Urothelium cell line (cell line): ENCODE measurements at places on chromosomes 12 and 14.
A peak's percentile ranks its signal among the peaks of the same experiment; 100 is the strongest.

GRCh38 chr12:56900583-56900982 is 33.6 kb downstream of the SDR9C7 start:
- peak; percentile 87 for DNase-seq

DNA sequence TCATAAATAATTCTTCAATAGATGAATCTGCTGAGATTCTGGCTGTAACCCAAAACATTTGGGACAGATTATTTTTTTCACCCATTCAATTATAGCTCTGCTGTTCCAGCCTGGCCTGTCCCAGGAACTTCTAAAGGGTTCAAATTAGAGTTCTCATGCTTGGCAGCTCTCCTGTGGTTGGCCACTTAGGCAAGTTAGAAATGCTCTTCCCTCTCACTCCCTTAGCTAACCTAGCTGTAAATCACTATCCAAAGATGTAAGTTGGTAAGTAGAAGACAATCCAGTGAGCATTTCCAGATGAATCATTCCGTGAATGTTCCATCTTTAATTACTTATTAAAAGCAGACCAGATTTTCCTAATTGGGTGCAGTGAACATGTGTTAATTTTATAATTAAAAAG is 760.4 kb upstream of the TBX3 start:
- no peak for DNase-seq

DNA sequence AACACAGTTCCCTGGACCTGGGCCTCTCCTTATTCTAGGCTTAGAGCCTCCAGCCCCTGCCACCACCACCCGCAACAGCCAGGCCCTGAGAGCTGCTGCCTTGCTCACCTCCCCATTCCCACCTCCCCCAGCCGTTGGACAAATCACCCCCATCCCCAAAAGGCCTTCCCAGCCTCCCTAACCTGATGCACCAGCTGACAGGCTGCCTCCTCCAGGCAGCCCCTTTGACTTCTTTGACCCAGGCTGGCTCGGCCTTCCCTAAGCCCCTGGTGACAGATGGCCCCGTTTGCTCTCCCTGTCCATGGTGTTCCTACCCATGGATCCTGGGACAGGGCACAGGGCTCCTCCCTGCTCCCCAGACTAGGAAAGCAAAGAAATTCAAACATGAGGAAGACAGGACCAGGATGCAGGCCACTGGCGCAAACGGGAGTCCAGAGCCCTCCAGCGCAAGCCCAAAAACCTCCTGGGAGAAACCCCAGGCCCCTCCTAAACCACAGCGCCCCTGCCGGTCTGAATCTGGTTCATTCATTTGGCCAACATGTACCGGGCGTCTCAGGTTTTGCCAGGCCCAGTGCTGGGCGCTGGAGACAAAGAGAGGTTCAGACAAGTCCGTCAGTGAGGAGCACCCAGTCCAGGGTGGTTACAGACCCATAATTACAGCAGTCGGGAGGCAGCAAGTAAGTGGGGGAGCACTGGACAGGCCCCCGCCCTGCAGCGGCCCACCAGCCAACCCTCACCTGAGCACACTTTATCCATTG is 2.4 kb downstream of the AKT1 start:
- DNase-seq: no peak

DNA sequence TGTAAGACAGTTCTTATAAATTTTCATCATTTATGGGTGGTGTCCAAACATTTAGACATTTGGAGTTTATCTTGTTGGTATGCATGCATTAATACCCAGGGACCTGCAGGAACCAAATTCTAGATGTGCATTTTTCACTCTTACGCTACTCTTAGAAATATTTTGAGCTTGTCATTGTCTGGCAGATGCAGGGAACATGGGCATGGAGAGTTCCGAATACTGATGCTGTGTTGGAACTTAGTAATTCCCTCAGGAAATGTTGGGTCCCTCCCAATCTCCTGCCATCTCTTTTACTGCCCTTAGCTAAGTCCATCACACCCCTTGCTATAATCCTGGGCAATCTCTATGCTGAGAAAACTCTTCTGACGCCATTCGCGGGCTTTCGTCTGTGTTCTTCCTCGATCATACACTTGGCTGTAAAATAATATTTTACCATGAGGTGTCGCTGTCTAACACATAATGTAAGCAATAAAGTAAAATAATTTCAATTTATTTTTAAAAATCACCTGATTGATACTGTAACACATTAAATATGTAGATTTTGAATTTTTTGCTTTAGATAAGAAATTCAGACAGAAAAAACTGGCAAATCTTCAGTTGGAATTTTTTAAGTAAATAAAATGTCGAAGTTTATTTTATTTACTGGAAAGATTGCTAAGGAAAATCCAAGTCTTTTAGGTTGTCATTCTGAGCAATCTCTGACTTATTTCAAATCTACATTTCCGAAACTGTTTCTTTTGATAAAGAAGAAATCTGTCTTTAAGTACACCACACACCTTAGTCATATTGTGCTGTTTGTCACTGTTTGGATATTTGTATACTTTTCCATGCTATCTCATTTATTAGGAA is 304.1 kb upstream of the SSTR1 start:
- DNase-seq: peak; percentile 44

DNA sequence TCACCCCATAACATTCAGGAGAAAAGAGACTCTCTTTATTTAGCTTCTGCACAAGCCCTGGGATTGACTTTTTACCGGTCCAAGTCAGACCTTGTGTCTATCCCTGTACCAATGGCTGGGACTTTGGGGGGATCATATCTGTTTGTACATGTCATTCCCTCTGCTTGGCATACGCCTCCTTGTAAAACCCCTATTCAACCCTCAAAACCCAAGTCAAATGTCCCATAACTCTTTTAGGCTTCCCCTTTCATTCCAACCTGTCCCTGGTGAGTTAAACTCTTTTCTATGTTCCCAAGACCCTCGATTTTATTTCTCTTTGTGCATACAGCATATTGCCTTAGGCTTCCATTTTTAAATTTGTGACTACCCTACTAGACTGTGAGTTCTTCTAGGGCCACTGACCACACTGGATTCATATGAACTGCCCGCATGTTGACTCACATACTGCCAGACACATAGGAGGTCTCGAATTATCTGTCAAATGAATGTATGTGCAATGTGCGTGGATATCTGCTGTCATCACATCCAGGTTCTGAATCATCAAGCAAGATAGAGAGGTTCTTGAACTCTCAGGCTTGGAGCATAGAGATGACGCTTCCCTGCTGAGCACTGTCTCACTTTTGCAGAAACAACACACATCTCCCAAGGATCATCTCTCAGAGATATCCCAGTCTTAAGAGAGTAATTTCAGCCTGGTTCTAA is 548.6 kb upstream of the TBX3 start:
- DNase-seq: no peak

DNA sequence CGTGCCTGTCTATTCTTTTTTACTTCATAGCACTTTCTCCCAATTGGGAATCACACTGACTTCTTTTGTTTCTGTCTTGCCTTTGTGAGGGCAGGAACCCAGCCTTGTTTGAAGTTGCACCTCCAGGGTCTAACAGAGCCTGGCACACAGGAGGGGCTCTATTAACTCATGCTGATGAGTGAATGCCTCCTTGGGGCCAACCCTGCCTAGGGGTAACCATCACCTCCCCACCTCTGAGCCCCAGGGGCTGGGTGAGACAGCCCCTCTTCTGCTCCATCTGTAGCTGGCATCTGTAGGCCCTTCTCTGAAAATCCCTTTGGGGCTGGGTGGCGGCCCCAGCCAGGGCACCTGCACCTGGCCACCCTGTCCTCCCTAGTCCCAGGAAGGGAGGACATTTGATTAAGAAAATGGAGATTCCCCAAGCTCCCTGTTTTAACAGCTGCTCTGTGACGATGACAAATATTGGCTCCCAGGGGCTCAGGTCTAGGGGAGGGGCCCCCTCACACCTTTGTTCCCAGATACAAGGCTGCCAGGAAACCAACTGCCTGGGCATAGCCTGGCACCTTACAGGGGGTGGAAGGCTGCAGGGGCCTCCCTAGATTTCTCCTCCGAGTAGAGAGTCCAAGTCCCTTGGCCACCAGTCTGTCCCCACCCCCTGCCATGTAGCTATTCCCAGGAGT is 11.8 kb downstream of the TAMALIN start:
- DNase-seq: no peak

DNA sequence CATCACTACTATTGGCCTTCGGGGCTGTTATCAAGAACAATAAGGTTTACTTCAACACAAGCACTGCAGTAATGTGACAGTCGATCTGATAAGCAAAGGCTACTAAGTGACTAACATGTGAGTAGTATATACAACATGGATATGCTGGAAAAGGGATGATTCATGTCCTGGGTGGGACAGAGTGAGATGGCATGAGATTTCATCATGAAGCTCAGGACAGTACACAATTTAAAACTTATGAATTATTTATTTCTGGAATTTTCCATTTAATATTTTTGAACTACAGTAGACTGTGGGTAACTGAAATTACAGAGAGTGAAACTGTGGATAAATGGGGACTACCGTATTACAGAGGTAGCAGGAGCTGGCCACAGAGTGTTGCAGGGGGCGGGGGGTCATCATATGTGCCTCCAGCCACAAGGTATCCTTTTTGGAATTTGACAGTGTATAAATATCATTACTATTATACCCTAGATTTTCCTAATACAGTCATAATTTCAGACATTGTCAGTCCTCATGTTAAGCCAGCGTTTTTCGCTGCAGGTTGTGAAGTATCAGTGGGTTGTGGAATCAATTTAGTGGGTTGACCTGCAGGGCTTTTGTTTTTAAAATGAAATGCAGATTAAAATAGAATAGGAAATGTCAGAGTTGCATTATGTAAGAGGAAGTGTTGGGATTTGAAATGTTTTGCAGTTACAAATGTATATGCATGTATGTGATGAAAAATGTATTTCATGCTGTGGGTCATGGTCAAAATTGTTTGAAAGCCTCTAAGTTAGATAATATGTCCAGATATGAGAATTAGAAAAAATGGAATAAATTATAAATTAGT is 148.0 kb upstream of the NUDT4 start:
- no peak for DNase-seq

DNA sequence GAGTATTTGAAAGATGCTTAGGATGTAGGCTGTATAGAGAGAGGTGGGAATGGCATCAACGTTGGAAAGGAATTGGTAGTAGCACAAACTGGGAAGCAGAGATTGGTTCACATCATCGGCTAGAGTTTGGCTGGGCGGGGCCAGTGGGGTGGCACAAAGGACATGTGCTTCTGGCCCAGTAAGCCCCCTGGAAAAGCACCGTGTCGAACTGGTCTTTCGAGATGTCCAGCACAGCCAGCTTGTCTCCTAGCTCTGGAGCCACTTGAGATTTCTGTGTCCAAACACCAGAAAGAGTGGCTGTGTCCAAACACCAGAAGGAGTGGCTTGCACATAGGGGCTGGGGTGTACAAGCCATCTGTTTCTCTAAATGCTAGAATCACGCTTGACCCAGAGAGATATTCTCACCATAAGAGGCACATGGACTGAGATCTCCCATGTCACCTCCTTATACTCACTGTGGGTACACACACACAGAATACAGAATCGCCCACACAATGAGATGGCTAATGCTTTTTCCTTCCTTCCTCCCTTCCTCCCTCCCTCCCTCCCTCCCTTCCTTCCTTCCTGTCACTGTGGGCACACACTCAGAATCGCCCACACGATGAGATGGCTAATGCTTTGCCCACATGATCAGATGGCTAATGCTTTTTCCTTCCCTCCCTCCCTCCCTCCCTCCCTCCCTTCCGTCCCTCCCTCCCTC is 41.8 kb upstream of the KCNK13 start:
- DNase-seq: no peak

DNA sequence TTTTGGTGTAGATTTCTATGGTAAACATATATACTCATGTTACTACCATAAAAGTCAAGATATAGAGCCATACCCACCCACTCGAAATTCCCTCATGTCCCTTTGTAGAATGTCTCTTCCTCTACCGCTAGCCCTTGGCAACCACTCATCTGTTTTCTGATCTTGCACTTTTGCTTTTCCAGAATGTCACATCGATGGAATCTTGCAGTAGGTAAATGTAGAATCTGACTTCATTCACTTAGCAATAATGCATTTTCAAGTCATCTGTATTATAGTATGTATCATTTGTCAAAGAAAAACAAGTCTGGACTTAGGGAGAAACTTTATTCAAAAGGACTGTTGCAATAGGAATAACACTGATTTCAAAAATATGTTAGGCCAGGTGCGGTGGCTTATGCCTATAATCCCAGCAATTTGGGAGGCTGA is 19.3 kb upstream of the CLEC2D start:
- no peak for DNase-seq

DNA sequence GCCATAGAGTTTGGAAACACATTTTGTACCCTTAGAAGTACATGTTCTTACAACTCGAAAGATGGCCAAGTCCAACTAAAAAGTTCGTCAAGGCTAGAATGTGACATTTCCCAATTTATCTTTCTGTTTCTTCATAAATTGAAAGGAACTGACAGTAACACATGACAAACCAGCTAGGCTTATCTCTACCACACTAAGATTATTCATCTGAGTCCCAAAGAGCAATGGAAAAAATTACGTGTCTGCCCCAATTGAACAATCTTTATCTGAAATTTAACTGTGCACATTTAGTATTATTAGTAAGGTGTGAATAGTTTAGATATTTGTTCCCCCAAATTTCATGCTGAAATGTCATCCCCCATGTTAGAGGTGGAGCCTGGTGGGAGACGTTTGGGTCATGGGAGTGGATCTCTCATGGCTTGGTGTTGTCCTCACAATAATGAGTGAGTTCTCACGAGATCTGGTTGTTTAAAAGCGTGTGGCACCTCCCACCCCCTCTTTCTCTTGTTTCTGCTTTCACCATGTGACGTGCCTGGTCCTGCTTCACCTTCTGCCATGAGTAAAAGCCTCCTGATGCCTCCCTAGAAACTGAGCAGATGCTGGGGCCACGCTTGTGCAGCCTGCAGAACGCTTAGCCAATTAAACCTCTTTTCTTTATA is 13.3 kb downstream of the CPM start:
- DNase-seq: no peak

- peak; percentile 3 for DNase-seq
Observed at GRCh38 chr12:29278673-29279420, 102.1 kb downstream of the ERGIC2 start.

- DNase-seq: no peak
Observed at GRCh38 chr12:103455020-103455763, 40.6 kb downstream of the C12orf42 start.

- no peak for DNase-seq
Observed at GRCh38 chr12:28776913-28777422, 372.1 kb upstream of the FAR2 start.

- no peak for DNase-seq
Observed at GRCh38 chr14:30808576-30808975, 65.8 kb upstream of the COCH start.

- DNase-seq: no peak
Observed at GRCh38 chr14:93086441-93087055, 29.2 kb downstream of the ITPK1 start.

- peak; percentile 80 for DNase-seq
Observed at GRCh38 chr14:21039585-21040369, 2.4 kb upstream of the RNASE7 start.

DNA sequence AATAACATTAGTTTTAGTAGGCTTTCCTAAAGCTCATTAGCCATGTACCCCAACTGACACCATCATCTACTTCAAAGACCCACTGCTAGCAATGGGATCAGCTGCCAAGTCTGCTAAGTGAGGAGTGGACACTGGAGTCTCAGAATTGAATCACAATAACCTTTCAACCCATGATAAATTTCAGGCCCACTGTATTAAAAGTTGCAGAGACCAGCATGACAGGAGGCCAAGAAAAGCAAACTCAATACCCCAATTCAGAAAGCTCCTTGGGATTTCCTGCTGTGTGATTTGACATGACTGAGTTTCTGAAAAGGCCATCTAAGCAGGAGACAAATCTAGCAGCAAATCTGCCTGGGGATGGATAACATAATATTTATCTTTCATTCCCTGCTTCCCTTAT is 320.7 kb downstream of the NELL2 start:
- DNase-seq: no peak

GRCh38 chr14:94045101-94045500 is 19.0 kb downstream of the OTUB2 start:
- no peak for DNase-seq

GRCh38 chr12:122871851-122872780 is 23.8 kb downstream of the VPS37B start:
- no peak for DNase-seq
